ENCODE measurements at places on chromosomes 11 and 22.
A peak's percentile ranks its signal among the peaks of the same experiment; 100 is the strongest.

- no peak for DNase-seq
Observed at GRCh38 chr11:129700701-129701100, 114.9 kb upstream of the TMEM45B start.

GRCh38 chr22:24758164-24758799 lies 16.2 kb downstream of the PIWIL3 start:
- peak; percentile 31 for DNase-seq

DNA sequence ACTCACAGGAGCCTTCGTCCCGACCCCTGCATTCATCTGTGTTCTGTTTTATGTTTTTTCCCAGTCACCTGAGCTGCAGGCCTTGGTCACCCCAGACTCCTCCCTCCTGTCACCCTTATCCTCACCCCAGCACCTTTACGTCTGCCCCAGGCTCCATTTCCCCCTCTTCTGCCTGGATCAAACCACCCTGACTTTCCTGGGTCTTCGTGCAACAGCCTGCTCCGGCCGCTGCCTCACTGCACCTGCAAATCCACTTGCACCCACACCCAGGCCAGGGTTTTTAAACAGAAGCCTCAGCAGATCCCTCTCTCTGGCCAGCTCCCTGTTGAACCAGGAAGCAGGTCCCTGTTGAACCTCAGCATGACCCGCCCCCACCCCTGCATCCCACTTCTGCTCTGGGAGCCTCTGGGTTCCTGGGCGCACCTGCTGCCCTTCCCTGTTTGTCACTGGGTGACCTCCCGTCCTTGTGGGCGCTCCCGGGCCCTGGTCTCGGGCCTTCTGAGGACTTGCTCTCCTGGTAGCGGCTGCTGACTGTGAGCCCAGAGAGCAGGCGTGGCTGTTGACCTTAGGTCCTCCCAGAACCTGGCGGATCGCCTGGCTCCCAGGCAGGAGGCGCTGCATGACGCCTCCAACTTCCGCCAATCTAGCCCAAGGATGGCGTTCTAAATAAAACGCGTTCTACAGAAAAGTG lies 12.8 kb downstream of the MAPK8IP2 start:
- no peak for DNase-seq

- no peak for DNase-seq
Observed at GRCh38 chr11:102046841-102047240, 396 bp upstream of the CFAP300 start.

- DNase-seq: no peak
Observed at GRCh38 chr11:70409871-70410270, 11.5 kb downstream of the CTTN start.

DNA sequence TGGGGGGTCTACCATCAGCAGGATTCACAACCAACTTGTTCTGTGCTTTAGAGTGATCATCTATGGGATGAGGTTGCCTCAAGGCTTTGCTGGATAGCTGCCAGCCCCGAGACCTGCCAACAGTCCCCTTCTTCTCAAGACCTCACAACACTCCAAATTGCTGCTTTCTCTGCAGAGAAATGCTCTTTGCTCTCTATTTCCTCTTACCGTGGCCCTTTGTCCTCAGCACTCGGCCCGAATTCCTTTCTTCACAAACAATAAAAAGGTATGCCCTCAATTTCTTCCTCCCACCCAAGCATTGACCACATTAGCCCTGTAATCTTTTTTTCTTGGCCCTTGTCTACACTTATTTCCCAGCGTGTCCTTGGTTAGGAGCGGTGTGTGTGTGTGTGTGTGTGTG lies 147.4 kb upstream of the SNX19 start:
- DNase-seq: no peak

DNA sequence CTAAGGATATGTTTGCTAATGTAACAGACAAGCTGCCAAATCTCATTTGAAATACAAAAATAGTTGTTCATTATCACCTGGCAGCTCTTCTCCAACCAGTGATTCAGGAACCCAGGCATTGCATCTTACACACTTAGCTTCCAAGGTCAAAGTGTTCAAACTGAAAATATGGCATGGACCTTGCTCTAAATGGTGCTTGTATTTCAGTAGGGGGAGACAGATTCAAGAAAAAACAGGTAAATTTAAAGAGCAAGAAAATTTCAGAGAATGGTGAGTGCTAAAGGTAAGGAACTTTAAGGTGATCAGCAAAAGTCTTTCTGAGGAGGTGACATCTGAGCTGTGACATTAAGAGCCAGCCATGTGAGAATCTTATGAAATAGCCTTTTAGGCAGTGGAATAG lies 82.8 kb upstream of the E2F8 start:
- DNase-seq: no peak

DNA sequence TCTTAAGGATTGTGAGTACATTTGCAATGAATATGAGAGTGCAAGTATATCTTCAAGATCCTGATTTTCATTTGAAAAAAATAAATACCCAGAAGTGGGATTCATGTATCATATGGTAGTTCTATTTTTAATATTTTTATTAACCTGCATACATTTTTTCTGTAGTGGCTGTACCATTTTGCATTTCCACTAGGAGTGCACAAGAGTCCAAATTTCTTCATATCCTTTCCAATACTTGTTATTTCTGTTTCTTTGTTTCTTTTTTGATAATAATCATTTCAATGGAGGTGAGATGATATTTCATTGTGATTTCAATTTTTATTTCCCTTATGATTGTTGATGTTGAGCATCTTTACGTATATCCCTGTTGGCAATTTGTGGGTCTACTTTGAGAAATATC lies 759.8 kb upstream of the CNTN5 start:
- DNase-seq: no peak

- DNase-seq: no peak
Observed at GRCh38 chr11:68002938-68003845, 705 bp downstream of the UNC93B1 start.

DNA sequence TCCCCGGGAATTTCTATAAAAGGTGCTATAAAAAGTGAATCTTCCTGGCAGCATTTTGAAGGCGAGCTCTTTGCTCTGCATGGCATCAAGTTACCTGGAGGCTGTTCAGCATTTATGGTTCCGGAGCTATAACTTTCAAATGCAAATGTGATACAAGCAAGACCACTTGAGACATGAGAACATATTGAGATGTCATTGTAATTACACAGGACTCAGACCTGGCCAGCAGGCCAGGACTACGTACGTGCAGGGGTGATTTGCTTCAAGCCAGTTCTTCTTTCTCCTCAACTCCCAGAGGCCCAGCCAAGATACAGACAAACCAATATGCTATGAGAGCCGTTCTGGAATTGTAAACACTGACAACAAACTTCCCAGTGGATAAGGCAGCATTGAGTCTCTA lies 227.4 kb upstream of the FAT3 start:
- DNase-seq: no peak

GRCh38 chr11:20051469-20052399 lies 108.5 kb downstream of the DBX1 start:
- no peak for DNase-seq

DNA sequence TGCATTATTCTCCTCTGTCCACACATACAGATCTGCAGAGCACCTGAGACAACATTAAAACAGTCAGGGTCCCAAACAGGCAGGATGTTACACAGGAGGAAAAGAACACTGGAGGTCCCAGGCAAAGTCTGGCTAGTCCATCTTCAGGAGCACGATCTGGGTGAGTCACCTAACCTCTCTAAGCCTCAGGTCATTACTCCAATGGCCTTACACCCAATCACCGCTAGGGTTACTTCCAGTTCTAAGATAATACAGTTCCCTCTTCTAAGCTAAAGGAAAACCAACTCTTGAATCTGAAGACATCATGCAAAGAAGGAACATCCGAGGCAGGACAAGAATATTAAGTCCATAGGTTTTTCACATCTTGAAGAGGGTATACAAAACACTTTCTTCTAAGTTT lies 24.5 kb downstream of the ASCC2 start:
- no peak for DNase-seq

- no peak for DNase-seq
Observed at GRCh38 chr11:127339376-127339775, 338.8 kb upstream of the KIRREL3 start.
